ENCODE measurements at places on chromosomes 5 and 9.

- no peak for DNase-seq
Measured at GRCh38 chr5:2919310-2920018, 168.0 kb upstream of the IRX2 start.

DNA sequence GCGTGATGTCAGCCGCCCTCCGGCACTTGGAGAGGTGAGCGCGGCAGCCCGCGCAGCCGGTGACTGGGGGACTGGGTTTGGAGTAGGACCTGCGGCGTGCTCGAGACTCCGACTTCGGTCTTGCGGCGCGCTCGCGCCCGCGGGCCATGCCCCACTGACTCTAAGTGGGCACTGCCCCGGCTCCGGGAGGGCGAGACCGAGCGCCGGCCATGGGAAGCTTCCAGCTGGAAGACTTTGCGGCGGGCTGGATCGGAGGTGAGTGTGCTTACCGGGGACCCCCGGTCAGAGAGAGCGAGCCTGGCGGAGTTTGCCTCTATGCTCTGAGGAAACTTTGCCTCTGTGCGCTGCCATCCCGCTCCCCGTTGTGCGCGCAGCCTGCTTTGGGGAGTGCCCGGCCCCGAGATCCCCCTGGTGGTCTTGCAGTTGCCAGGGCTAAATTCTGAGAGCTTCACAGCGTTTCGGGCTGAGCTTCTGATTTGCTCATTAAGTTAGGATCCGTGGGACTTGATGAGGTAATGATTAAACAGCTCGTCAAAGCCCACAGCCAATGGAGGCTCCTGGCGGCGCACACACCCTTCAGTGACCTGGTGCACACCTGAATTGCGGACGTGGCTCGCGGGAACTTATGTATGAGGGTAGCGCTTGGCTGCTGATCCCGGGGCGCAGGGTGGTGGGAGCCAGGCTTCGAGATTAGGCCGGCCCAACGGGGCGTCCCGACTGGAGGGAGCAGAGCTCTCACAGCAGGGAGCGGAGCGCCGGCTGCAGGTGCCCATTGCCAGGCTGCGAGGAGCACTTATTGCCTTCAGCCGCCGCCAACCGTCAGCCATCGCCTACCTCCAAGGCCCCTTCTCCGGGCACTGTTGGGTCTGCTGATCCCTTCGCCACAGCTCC is at the start of gene SLC25A48:
Gene SLC25A48 (plus strand): TSS at position 25 of the 891 bp plus-strand sequence. CDS start 185 bp downstream, at position 210.
- DNase-seq, result peak; percentile 47

DNA sequence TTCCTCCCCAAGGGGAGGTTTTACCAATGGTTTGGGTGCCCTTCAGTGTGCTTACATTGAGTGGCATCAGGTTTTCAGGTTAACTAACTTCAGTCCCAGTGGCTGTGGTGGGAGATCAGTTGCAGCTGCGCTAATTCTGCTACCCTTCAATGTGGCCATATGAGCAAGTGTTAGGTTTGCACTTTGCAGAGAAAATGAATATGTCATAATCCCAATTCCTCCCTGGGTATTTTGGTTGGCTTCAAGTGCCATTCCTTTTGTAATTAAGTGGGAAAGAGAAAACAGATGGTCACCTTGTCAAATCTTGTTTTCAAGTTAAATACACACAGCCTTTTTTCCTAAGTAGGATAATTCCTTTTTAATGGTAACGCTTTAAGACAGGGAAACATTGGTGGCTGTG is 236.2 kb downstream of the TLE4 start:
- DNase-seq, result no peak

DNA sequence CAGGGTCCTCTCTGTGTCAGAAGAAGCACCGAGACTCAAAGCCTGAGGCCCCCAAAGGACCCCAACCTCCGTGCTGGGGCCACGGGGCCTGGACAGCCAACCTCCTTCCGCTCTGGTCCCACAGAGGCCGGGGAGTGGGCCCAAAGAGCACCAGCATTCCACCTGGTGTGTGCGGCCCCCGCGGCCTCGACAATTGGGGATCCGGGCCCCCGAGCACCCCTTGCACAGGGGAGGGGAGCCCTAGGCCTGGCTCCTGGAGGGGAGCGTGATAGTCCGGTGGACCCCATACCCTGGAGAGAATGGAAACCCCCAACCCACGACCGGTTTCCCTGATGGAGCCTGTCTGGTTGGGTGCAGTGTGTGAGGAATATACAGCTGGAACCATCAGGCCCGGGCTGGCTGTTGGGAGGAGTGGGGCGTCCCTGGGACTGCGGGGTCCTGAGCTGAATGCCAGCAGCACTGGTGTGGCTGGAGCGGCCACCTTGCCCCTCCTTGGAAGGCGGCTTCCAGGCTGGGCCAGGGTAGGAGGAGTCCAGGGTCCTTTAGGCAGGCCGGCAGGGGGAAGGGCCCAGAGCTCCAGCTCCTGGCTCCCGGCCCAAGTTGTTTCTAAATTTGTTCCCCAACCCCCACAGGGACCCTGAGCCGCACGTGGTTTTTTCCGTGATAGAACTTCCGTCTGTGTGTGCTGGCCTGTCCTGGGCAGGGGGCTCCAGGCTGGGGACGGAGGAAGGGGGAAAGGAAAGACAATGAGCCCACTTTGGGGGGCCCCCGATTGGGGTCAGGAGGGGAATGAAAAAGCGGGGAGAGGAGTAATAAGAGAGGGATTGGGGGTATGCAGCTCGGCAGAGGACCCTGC is 825 bp upstream of the TOR4A start:
- DNase-seq, result no peak

DNA sequence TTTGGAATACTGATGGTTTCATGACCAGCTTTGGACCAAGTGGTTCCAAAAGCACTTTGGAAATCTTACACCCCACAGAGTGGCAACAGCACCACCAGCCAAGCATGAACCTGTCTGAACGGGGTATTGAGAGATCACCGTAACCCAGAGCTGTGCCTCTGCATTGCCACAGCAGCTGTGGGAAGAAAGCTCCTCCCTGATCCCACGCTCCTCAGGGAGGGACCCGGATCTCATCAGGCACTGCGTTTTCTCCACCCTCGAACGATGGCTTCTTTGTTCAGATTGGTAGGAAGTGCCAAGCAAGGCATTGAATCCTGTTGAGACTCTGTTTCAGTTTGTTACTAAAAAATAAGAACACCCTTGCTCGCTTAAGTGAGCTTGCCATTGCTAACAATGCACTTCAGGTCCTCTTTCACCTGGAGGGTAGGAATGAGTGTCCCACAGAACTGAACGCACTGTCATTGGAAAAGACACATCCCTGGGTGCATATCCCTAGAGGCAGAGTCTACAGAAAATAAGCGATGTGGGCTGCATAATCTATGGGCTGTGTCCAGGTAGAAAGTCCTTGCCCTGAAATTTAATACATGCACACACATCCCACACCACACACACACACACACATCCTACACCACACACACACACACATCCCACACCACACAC is 118.0 kb upstream of the ICE1 start:
- DNase-seq, result no peak

DNA sequence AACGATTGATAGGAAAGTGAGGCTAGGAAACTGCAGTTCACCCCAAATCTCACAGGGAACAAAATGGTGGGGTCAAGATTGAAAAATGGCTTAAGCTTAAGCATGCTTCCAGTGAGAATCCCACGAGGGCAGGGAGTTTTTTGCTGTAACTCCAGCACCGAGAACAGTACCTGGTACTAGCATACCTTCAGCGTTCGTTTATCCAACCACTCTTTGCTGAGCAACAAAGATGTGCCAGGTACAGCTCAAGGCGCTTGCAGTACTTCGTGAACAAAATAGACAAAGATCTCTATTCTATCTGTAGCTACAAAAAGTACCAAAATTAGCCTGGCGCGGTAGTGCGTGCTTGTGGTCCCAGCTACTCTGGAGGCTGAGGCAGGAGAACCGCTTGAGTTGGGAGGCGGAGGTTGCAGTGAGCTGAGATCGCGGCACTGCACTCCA is 778 bp upstream of the PPP6C start:
- DNase-seq, result no peak

- no peak for DNase-seq
Measured at GRCh38 chr5:72487177-72487576, 20.0 kb downstream of the ZNF366 start.
